ENCODE measurements at places on chromosomes 13 and 19. TPM values are rescaled to one million over a fixed set of nuclear protein-coding genes. Genes with fewer than 3 reads are reported as not detected.

- H3K36me3 ChIP-seq = no peaks in the 10 kb centered on the region
- no peaks in the 10 kb centered on the region for H3K4me1 ChIP-seq
- DNase-seq = no peak
- H3K4me3 ChIP-seq = no peak overlapping the region
- H3K27me3 ChIP-seq = no peaks in the 10 kb centered on the region
These were observed 72.4 kb downstream of the KLF5 start for GRCh38 chr13:73131247-73131646.

DNA sequence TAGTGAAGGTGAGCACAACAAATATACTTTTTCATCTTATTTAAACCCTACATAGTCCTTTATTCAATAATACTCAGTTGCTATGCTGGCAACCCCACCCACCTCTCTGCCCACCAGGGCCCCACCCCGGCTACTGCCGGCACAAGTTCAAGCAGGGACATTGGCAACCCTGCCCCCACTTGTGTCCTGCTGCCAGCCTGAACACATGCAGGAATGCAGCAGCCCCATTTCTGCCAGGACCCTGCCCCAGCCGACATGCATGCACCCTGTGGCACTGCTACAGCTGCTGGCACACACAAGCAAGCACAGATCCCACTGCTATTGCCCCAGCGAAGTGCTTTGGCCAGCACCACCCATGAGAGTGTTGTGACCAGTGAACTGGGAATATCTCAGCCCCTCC lies 289.8 kb downstream of the COG6 start:
- H3K27me3 ChIP-seq = no peaks in the 10 kb centered on the region
- no peaks in the 10 kb centered on the region for H3K4me1 ChIP-seq
- no peak for DNase-seq
- H3K27ac ChIP-seq = no peak overlapping the region

- no peak overlapping the region for H3K27ac ChIP-seq
- no peak for DNase-seq
- H3K4me3 ChIP-seq = no peak overlapping the region
- no peaks in the 10 kb centered on the region for H3K36me3 ChIP-seq
These were observed 31.6 kb downstream of the WDR87 start for GRCh38 chr19:37874784-37875183.

GRCh38 chr19:3095441-3096191 lies 1.5 kb downstream of the GNA11 start:
- peak overlapping the region; percentile 88 for H3K4me3 ChIP-seq
- H3K4me1 ChIP-seq = peaks cover 56% of the 10 kb centered on the region
- no peak for DNase-seq
- H3K27ac ChIP-seq = peak overlapping the region; percentile 60
- H3K27me3 ChIP-seq = no peaks in the 10 kb centered on the region
- H3K36me3 ChIP-seq = no peaks in the 10 kb centered on the region

GRCh38 chr19:53504885-53505284 lies 33.1 kb upstream of the ZNF331 start:
- no peak for DNase-seq
- H3K4me1 ChIP-seq = no peaks in the 10 kb centered on the region
- H3K27me3 ChIP-seq = no peaks in the 10 kb centered on the region
- no peak overlapping the region for H3K4me3 ChIP-seq
- no peaks in the 10 kb centered on the region for H3K36me3 ChIP-seq

GRCh38 chr13:85074543-85075313 lies 724.5 kb downstream of the SLITRK6 start:
- H3K27ac ChIP-seq = no peak overlapping the region
- no peaks in the 10 kb centered on the region for H3K36me3 ChIP-seq
- H3K4me3 ChIP-seq = no peak overlapping the region
- no peaks in the 10 kb centered on the region for H3K4me1 ChIP-seq
- no peak for DNase-seq

EBI3 gene
- total RNA-seq = 1.8 TPM

NFIX gene
- 18.4 TPM for total RNA-seq

CLEC17A gene
- total RNA-seq = not detected

Data from liver (tissue), 10 donors.